ENCODE measurements at places on chromosomes 1 and 21.

- no peak for DNase-seq
Measured at GRCh38 chr21:29170944-29171343, 40.5 kb downstream of the MAP3K7CL start.

- DNase-seq = peak; percentile 80
Measured at GRCh38 chr1:25467193-25467592, 36.5 kb downstream of the MACO1 start.

DNA sequence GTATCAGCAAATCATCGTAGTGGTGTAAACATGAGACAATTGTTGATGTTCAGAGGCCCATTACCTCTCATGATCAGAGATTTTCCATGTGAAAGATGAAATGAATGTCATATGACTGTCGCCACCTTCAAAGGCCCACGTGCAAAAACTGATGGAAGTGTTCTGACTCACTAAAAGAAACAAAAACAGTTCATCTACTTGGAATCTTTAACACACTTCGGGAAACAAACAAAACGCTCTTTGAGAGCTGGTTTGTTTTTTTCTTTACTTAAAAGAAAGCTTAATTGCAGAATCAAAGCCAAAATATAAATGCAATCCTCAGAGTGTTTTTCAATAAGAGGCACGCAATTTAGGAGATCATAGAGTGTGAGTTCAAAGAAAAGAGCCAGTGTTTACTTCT lies 100.8 kb downstream of the PLPPR4 start:
- no peak for DNase-seq

GRCh38 chr1:202357506-202357905 lies 9.0 kb downstream of the PPP1R12B start:
- DNase-seq = no peak

GRCh38 chr1:62753031-62753965 lies 30.6 kb upstream of the ATG4C start:
- no peak for DNase-seq

DNA sequence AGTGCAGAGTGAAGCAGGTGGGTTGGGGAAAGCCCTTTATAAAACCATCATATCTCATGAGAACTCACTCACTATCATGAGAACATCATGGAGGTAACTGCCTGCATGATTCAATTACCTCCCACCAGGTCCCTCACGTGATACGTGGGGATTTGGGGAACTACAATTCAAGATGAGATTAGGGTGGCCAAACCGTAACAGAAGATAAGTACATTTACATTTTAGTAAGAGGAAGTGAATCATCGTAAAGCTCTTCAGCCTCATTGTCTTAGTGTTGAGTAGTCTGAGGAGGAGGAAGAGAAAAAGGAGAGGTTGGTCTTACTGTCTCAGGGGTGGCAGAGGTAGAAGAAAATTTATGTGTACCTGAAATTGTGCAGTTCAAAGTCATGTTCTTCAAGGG lies 1053.4 kb upstream of the ADGRL4 start:
- DNase-seq = no peak

- peak; percentile 90 for DNase-seq
Measured at GRCh38 chr1:202998836-202999750, 8.1 kb upstream of the TMEM183A start.

DNA sequence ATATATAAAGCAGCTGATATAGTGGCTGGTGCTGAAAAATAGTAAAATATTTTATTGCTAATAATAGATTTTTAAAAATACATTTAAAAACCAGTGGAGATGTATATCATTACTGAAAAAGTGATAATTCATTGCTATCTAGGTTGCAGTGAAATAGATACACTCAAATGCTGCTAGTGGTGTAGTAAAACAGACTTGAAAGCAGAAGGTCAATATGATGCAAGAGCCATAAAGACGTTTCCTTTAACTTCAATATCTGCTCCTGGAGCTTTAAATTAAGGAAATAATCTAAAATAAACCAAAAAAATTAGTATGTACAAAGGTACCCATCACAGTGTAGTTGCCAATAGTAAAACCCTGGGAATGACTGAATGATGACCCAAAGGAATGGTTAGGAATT lies 26.2 kb downstream of the RHEX start:
- no peak for DNase-seq

GRCh38 chr1:31714442-31715086 lies 10.7 kb upstream of the COL16A1 start:
- DNase-seq = peak; percentile 67

DNA sequence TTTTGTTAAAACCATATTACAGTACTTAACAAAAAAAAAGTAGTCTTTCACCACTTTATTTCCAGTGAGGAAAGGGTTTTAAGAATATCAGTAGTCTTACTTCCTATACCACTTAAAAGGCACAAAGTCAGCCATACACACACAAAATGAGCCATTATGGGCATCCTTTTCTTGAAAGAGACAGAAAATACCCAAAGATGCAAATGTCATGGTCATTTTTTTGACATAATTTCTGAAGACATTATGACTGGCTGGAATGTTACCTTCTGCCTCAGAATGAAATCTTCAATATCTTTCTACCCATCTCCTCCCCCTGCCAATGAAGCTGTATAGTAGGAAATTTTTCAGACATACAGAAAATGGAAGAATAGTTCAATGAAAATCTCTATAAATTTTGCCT lies 237.7 kb downstream of the SLC45A1 start:
- no peak for DNase-seq

DNA sequence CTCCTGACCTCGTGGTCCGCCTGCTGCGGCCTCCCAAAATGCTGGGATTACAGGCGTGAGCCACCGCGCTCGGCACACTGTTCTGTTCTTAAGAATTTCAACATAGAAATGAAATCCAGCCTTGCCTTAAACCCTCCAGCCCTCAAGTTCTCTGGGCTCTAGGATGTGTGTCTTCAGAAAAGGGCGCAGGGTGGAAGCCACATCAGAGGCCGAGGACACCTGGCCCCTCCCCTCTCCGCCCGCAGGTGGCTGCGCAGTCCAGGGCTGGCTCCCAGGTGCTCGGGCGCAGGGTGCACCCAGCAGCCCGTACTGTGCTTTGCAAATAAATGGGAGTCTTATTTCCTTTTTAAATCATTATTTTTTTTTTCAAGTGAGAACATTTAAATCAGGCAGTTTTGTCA lies 2.0 kb upstream of the C1orf174 start:
- peak; percentile 80 for DNase-seq

DNA sequence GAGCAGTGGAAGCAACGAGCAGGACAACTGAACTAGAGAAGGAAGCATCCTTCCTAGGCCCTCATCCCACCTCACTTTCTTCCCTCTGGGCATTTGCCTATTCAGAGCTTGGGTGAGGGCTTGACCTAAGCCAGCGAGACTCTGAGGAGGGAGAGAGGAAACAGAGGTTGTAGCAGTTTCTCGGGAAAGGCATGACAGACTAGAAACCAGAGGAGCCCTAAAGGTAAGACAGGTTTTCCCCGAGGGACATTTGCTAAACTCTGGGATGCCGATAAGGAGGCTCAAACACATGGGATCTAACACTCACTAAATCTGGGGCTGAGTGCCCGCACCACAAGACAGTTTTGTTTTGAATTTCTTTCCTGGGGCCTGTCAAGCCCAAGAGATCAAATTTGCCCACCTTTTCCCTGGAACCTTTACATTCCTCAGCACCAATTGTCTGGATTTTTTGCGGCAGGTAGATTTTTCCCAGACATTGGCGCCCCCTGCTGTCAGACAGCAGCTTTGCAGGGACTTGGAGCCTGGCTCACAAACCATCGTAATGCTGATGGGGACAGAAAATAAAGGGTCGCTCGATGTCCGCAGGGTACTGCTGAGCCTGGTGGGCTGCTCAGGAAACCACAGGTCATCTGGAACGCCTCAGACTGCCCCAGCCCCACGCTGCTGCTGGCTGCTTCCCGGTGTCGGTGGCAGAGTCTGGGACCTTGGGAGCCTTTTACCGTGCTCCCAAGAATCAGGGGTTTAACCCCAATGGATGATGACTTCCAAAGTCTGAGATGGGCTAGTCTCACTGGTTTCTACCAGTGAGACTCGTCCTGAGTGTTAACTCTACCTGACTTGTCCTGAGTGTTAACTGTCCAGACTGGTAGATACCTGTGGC lies 23.4 kb upstream of the TSPAN2 start:
- peak; percentile 85 for DNase-seq

DNA sequence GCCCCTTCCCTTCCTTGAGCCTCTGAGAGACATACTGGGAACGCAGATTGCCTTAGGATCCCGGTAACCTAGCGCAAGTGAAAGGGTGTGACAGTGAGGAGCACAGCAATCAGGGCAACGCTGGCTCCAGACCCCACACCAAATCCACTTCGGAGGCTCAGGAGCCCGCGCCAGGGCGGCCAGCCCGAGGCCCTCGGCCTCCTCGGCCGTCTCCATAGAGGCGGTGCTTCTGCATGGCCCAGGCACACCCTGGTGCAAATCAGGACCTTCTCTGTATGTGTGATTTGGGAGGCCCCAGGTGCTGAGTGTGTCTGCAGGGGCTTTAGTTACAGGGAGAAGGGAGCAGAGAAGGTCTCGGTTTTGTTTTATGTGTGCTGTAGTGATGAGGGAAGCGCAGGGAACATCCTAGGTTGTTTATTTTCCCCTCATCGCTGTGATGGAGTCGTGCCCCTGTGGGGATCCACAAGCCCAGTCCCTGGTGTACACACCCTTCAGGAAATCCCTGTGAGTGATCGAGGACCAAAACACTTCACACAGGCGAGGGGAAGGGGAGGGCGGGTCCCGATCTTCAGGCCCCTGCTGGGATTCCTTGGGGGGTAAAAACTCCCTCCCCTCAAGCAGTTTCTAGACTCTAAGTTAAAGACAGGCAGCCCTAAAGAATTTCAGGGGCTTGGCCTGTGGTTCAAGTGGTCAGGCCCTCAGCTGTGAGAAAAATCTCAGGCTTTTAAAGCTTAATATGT lies 9.4 kb downstream of the KIAA1614 start:
- no peak for DNase-seq

- no peak for DNase-seq
Measured at GRCh38 chr1:82721702-82722101, 921.0 kb downstream of the ADGRL2 start.

DNA sequence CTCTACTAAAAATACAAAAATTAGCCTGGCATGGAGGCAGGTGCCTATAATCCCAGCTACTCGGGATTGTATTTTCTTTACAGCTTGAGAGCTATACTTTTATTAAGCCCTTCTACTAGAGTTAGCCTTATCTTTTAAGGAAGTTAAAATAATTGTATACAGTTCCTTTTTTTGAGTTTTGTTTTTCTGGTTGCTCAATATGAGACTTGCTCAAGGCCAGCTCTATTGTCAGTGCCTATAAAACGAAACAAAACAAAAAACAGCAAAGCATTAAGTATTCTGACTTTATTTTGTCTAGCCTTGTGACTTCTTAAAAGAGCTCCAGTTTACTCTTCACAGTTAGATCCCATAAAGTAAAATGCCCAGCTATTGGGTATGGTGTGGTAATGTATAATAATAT lies 17.2 kb downstream of the PKN2 start:
- no peak for DNase-seq

DNA sequence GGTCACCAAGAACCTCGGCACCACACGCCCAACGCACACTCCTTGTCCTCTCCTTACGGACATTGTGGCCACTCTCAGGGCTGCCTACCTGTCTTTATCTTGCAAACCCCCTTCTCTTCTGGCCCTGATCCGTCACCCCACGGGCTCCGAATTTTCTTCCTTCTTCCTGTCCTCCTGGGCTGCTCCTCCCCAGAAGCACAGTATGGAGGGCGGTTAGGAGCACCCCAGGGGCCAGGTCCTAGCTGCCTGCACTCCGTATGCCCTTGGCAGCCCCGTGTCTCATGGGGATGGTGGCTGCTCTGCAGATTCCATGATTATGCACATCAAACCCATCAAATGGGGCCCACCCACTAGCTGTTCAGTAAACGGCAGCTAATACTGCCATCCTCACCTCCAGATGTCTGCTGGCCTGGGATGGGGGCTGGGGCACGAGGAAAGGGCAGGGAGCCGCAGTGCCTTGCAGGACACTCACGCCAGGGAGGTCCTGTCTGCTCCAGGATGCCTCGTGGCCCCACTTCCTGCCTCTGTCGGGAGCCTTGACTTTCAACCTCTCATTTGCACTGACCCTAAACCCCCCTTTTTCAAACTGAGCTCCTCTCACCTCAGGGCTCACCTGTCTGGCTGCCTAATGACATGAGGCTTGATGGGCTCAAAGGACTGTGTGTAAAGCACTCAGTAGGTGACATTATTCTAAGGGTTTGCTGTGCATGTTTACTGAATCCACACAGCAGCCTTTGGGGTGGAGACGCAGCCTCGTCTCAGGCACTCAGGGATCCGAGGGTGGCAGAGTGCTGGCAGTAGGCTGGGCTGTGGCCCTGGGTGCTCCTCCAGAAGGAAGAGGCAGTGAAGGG lies 4.4 kb downstream of the TTC34 start:
- DNase-seq = no peak

DNA sequence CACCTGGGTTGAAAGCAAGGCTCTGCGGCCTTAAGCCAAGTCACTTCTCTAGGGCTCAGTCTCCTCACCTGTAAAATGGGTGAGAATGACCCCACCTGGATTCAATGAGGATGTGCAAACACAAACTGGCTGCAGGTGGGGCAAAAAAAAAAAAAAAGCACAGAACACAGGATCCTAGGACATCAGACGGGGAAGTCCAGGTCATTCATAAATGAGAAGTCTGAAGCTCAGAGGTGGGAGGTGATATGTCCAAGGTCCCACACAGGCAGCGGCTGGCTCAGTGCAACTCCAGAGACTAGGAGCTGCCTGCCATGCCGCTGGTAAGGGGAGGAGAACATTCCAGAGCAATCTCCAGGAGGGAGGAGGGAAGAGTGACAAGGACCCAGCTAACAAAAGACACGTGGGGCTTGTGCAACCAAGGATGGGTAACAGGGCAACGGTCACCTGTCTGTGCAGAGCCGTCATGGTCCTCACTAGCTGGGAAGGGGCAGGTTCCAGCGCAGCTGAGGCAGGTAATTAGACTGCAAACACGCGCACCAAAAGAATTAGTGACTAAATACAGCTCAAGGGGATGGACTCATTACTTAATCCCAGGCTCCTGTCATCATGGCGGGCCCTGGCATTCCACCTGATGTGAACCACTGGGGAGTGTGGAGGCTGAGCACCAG lies 19.5 kb downstream of the IFFO2 start:
- DNase-seq = no peak

GRCh38 chr1:182699393-182700350 lies 15.3 kb upstream of the RGS8 start:
- no peak for DNase-seq

GRCh38 chr1:156832434-156832833 lies 15.8 kb upstream of the SH2D2A start:
- no peak for DNase-seq

- DNase-seq = no peak
Measured at GRCh38 chr21:28447462-28447861, 545.2 kb downstream of the LTN1 start.

- no peak for DNase-seq
Measured at GRCh38 chr1:191953526-191953925, 204.7 kb upstream of the RGS18 start.

DNA sequence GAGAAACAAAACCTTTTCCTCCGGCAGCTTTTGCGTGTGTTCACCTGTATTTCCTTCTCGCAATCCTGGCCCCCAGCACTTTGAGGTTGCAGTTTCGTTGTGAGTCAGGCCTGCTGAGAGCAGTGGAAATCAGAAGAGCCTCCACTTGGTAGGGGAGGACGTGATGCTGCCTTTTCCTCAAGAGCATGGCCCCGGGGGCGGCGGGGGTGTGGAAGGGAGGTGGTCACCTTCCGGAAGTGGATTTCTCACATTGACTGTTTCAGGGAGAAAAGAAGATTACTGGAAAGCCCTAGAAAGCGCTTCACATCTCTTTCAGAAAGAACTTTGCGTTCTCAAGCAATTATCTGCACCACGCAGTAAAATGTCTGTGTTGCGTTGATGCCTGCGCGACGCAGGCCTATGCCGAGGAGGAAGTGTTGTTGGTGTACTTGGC lies 12.2 kb upstream of the IL10 start:
- DNase-seq = peak; percentile 96
